ENCODE measurements at places on chromosomes 16 and 17.

GRCh38 chr16:8762254-8762653 is 35.2 kb downstream of the TMEM186 start:
- no peak for DNase-seq

DNA sequence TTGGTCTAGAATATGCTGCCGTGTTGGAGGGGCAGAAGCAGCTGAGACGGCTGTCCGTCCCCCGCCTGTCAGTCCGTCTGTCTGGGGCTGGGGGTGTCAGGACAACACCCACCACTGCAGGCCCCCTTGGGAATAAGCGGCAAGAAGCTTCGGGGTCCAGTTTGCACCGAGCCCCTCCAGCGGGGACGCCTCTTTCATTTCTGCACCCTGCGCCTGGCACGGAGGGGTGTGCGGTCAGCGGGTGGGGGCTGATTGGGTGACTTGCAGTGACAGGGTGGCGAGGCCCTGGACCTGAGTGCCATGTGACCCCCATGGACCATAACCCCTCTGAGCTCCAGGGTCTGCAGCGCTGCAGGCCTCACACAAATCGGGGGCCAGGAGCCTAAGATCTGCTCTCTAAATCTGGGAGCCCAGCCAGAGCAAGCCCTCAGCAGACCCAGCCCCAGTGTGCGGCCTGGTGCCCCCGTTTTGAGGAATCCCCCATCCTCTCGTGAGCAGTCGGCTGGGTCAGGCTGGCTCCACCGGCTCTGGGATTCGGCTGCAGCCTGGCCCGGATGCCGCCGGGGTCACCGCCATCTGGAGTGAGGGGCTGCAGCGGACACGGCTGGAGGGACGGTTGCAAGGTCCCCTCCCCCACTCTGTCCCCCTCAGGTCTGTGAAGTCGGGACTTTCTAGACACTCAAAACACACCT is 8.3 kb downstream of the CBFA2T3 start:
- DNase-seq = no peak

GRCh38 chr17:28986714-28987655 is 18.8 kb downstream of the SEZ6 start:
- no peak for DNase-seq

DNA sequence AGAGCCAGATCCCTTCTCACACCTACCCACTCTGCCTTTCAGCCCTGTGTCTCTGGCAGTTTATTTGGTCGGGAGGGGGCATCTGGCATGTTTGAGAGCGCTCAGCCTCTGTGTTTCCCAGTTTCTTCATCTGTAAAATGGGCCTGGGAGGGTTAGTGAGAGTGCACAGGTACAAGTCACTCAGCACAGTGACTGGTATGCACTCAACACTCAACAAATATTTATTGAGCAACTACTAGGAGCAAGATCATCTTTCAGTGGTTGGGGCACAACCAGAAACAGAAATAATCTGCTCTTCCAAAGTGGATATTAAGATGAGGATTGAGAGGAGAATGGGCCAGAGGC is 13.7 kb upstream of the SRCIN1 start:
- no peak for DNase-seq

DNA sequence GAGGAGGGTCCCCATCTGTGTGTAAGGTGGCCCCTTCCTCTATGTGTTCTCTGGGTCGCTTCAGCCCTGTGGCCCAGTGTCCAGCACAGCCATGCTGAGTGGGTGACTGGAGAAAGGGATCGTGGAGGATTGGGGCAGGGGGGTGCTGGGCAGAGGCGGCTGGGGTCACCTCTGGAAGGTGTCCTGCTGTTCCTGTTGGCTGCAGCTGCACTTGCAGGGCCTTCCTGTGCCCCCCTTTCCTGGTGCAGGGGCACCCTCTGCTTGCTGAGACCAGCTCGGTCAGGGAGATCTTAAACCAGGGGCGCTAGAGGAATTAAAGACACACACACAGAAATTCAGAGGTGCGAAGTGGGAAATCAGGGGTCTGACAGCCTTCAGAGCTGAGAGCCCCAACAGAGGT is 11.1 kb downstream of the IL32 start:
- DNase-seq = no peak

DNA sequence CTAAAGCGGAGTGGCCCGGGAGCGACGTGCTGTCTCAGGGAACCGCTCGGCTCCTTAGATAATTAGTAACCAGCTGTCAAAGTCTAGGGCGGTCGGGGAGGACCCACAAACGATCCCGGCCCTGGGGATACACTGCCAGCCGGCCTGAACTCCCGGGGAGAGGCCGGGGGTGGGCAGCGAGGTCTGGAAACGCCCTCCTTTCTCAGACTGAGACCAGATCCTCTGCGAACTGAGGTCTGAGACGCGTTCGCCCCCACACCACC is 1.3 kb downstream of the HNF1B start:
- DNase-seq = no peak

DNA sequence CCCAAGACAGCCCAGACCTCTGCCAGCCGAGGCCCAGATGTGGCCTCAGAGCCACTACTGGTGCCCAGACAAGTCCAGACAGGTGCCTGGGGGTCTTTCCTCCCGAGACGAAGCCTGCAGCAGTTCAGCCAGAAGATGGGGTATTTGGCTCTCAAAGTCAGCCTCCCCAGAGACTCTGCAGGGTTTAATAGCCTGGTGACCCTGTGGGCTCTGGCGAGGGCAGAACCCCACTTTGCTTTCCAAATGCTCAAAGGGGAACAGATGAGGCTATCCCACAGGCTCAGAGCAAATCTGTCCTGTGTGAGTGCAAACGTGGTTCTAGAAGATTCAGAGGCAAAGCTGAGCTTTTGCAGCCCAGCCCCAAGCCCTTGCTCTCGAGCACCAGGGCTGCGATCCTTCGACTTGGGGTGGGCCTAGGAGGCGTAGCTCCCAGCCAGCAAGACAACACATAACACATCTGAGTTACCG is 236.0 kb downstream of the MRTFB start:
- no peak for DNase-seq

DNA sequence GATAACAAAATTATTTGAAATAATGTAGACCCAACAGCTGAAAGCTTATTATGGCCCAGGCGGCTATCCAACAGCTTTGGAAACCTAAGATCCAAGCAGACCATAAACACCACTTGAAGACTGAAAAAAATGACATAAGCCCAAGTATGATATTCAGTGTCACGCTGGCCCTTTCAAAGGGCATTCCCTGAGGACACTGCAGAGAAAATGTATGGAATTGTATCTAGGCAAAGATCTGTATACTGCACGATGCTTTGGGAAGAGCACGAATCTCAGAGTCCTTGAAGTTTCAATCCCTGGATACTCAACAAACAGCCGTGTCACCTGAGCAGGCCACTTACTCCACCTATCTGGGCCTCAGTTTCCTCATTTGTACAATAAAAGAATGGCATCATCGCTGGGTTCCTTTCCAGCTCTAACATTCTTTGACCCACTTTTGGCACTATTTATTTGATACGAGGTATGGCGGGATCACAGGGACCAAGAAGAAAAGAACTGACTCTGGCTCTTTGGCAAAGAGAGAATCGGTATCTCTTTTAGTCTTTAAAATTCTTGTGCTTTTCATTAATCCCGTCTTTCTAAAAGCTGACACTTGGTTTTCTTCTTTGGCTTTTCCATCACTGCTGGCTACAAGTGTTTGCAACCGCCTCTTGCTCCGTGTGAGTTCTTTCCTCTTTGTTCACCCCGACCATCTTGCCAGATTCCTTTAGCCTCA is 1.2 kb downstream of the STAT5B start:
- DNase-seq = no peak

- DNase-seq = no peak
Observed at GRCh38 chr16:50172195-50172922, 19.3 kb downstream of the TENT4B start.

DNA sequence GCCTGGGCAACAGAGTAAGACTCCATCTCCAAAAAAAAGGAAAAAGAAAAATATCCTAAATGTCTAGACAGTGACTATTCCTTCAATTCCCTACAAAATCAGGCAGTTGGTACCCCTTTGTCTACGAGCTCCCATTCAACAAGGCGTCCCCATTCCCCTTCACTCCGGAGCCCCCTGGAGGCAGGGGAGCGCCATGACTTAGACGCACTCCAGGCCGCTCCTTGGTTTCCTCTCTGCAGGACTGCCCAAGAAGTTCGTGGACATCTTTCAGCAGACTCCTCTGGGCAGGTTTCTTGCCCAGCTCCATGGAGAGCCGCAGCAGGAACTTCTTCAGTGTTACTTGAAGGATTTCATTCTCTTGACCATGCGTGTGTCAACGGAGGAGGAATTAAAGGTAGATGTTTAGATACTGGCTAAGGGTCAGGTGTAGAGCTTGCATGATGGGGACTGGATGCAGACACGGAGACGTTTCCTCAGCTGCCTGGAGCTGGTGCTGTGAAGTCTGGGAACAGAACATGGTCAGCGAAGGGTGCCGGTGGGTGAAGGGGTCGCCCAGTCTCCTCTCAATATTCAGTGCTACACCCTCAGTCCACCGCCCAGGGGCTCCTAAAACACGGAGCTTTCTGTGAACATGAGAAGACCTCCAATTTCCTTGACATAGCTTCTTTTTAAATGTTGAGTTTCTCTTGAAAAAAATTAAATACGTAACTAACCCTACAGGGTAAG is 53.3 kb upstream of the ENDOV start:
- peak; percentile 9 for DNase-seq

DNA sequence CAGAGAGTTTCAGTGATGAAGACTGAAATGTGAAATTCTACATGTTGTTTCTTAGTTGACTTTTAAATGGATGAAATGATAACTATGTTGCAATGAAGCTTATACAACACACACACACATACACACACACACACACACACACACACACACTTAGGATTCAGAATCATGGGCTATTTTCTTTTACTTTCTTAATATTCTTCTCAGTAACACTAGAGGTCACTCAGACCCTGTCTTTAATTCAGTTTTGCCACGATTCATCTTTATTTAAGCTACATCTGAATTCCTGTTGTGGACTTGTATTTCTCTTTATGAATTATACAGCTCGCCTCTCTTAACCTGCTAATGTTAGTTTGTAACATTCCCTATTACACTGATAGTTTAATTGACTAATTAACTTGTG is 109.6 kb upstream of the GOT2 start:
- no peak for DNase-seq

GRCh38 chr17:50129728-50130558 is at the start of gene SAMD14:
SAMD14 (minus strand) TSS chr17:50130160; CDS start chr17:50124959, 5,201 bp downstream.
- DNase-seq = peak; percentile 57

GRCh38 chr16:81821436-81822128 is 42.5 kb downstream of the PLCG2 start:
- no peak for DNase-seq

- no peak for DNase-seq
Observed at GRCh38 chr17:30203471-30203981, 32.0 kb downstream of the SLC6A4 start.

GRCh38 chr17:66747578-66748275 is 87.2 kb upstream of the CACNG5 start:
- DNase-seq = peak; percentile 87

DNA sequence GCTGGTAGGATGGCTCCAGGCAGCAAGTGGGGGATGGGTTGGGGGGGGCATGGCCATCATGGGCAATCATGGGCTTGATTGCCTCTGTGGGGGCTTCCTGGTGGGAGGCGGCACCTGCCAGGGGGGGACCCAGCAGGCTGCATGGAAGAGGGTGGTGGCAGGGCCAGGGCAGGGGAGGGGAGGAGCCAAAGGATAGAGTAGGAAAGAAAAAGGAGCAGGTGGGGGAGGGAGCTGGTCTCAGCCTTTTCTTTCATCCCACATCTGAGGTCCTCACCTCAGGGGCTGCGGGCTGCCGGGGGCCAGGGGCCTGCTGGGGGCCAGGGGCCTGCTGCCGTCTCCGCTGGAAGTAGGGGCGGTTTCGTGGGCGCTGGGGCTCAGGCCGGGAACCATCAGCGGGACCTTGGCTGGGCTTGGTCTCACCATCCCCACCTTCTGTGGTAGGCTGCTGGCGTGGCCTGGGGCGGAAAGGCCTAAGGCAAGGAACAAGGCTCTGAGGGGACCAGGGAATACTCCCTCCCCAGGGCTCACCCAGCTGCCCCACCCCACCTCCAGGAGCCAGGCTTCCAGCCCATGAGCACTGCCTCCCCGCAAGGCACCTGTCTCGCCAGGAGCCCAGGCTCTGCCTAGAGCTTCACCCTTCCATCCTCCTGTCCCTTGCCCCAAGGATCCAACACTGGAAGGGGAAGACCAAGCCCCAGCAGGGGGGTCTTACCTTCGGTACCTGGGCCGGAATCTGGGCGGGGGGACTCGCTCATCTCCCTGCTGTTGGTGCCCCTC is 5.0 kb downstream of the YBX2 start:
- DNase-seq = no peak

DNA sequence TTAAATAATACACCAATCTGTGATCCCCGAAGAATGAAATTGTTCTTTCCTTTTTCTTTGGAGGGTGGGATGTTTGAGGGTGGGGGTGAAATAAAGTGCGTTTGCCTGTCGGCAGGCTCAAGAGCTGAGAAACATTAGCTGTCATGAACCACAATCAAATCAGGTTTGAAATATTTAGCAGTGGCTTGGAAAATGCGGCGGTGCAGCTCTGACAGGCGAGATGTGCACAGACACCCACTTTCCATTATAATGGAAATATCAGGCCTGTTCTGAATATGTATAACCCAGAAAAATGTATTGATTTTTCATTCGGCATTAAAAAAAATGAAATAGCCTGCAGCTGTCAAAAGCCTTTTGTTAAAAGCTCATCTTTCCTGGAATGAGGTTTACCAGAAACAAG is 212.8 kb downstream of the ZFHX3 start:
- DNase-seq = no peak

- no peak for DNase-seq
Observed at GRCh38 chr16:253833-254232, 19.2 kb downstream of the FAM234A start.

DNA sequence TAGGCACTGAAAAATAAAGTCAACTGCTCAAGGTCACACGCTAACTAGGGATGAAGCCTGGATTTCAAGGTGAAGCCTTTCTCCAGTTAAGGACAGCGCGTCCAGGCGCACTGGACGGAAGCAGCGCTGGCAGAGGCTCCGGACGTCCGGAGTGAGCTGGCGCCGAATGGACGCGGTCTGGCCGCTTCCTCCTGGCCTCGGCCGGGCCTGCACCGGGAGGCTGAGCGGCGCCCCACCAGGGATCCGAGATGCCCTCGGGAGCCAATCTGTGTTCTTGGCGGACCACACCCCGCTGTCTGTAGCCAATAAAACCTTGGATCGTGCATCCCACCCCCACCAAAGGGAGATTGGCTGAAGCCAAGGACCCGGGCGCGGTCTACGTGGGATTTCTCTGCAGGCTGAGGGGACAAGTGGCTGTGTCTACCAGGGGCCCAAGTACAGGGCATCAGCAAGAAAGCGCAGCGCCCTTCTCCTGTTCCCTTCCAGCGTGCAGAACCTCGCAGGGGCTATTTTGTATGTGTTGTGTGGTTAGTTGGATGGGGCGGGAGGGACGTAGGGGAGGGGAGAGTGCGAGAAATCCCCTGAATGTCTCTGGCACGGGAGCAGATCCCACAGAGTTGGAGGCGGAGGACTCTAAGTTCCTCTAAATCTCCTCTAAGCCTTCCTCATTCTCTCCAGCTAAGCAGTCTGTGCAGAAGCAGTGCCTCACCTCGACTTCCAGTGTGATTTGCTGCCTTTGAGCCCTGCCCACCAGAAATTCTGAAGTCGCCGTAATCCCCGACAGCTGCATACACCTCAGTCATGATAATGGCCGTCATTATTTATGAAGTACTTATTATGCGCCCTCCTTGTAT is 2.5 kb upstream of the AKAP10 start:
- DNase-seq = no peak

All from Daoy (cell line).